Central memory CD8-positive, alpha-beta T cell (primary cell): ENCODE measurements at places on chromosomes 12 and 14.

DNA sequence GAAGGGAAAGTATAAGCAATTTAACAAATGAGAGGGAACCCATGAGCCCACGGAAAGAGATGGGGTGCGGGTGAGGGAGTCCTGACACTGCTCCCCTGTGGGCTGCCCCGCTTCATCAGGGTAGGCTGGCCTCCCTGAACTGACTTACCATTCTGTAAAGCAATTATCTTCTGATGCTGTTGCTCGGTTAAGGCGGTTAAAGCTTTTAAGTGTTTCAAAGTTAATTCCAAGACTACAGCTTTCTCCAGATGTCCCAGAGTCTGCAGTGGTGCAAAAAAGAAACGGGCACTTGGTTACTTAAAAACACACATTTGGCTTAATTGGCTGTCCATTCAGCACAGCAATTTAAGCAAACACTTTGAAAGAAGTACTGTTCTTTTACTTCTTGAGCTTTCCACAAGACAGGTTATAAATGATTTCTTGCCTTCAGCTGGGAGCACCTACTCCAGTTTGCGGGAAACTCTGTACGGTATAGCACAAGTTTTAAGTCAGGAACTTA, 1.3 kb downstream of the BHLHE41 start:
- DNase-seq, result no peak

GRCh38 chr12:98998697-98999299, 353.7 kb downstream of the APAF1 start:
- no peak for DNase-seq

- no peak for DNase-seq
Observed at GRCh38 chr14:96799489-96800054, 2.4 kb downstream of the VRK1 start.

DNA sequence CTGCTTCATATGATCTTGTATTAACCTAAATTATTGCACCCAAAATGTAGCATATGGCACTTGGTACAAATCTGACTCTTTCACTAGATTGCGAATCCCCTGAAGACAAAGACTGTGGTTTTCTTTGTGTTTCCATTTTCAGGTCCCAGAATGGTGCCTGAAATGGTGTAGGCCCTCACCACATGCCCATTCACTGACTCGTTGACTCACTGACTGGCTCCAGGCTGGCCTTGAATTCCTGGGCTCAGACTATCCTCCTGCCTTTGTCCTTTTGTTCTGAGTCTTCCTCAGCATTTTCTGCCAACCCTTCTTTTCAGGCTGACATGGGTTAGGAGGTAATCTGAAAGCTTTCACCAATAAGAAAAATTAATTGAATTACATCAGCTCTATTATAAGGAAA, 368.7 kb upstream of the GARIN6 start:
- no peak for DNase-seq

DNA sequence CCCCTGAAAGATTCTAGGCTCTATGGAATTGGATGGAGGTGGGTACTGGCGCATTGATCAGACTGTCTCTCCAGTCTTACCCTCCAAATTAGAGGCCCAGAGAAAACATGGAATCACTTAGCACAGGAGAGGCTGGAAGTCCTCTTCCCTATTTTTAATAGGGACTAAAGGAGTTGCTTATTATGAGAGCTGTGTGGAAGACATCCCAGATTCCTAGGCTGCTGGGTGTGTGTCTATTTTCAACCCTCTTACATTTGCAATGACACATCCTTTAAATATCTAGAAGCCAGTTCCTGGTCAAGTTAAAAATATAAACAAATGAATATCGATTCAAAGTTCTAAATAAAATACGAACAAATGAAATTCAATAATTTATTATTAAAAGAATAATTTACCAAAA, 58.3 kb upstream of the ARID2 start:
- no peak for DNase-seq

- DNase-seq, result no peak
Observed at GRCh38 chr14:102574281-102575159, 17.9 kb upstream of the RCOR1 start.
